NCI-H1092 (cell line): ENCODE measurements at places on chromosomes 2 and 18.

DNA sequence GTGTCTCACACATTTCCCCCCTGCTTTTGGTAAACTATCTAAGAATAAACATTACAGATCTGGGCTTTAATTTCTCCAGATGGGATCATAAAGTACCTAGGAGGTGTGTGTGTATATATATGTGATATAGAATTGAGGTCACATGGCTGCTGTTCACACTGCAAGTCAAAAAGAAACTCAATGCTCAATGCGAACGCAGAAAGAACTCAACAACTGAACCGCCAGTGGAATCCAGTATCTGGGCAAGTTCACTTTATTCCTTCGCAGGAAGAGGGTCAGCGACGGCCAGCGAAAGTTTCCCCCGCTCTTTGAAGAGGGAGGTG, 17.7 kb downstream of the POU3F3 start:
- DNase-seq, result no peak

DNA sequence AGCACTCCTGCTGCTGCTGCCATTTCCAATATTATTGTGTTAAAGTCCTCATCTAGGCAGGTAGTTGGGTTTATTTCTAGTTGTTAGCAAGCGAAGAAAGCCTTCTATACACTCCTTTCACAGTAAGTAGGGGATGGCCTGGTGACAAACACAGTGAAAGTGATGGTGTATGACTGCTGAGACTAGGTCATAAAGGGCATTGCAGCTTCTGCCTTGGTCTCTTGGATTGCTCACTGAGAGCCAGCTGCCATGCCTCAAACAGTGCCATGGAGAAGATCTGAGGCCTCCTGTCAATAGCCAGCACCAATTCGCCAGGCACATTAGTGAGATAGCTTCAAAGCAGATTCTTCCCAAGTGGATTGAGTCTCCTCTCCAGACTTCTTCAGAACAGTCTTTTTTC, 27.6 kb upstream of the MSTN start:
- no peak for DNase-seq

DNA sequence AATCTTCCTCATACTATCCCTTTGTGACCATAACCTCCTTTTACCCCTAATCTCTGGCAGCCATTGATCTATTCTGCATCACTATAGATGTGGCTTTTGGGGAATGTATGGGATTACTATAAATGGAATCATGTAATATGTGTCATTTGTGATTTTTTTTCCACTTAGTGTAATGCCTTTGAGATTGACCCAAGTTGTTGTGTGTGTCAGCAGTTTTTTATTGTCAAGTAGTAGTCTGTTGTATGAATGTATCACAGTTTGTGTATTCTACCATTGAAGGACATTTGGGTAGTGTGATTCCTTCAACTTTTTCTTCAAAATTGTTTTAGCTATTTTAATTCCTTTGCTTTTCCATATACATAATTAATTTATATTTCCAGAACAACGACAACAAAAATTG, 18.6 kb downstream of the VRK2 start:
- DNase-seq, result no peak

DNA sequence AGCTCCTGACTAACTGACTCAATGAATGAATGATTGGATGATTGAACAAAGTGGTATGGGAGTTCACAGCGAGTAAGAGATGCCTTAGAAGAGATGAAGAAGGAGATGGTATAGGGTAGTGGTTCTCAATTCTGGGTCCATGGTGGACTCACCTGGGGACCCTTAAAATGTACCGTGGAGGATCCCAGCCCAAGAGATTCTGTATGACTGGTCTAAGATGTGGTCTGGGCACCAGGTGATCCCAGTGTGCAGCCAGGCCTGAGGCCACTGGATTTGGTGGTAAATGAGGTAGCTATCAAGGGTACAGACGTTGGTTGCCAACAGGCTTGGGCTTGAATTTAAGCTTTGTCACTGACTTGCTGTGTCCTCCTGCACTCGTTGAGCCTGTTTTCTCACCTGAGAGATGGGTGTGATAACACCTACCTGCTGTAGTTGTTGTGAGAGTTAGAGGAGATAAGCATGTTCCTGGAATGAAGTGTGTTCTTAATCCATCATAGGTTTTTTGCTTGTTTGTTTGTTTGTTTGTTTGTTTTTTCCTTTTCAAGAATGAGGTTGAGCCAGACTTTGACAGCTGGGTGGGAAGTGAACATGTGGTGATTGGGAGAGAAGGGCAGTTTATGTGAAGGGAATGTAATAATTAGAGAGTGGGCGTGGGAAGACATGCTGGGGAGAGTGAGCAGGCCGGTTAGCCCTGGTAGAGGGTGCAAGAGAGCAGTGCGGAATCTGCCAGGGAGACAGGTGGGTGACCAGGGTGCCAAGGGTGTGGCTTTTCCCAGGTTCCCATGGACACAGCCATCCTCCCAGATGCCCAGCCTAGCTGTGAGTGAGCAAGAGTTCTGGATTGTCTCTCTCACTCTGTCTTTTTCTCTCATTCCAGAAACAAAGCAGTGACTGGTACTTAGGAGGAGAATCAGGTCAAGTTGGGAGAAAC, 31.4 kb upstream of the IL1B start:
- no peak for DNase-seq

DNA sequence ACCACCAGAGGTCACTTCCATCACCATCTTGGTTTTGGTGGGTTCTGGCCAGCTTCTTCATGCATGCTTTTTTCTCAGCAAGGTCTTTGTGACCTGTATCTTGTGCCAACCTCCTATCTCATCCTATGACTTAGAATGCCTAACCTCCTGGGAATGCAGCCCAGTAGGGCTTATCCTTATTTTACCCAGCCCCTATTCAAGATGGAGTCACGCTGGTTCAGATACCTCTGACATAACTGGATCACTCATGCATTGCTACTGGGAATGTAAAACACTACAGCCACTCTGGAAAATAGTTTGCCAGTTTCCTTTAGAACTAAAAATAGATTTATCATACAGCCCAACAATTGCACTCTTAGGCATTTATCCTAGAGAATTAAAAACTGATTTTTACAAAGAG, 219.2 kb downstream of the IRS1 start:
- DNase-seq, result no peak

GRCh38 chr2:133682347-133682746, 114.1 kb upstream of the NCKAP5 start:
- no peak for DNase-seq

GRCh38 chr2:191638802-191639172, 39.1 kb upstream of the NABP1 start:
- DNase-seq, result no peak
